ENCODE measurements at places on chromosomes 7 and 10. TPM values are rescaled to one million over a fixed set of nuclear protein-coding genes. Genes with fewer than 3 reads are reported as not detected.
A peak's percentile ranks its signal among the peaks of the same experiment; 100 is the strongest.

GRCh38 chr10:78650122-78650521, 418.6 kb upstream of the ZMIZ1 start:
- H3K36me3 ChIP-seq = no peaks in the 10 kb centered on the region
- no peaks in the 10 kb centered on the region for H3K27me3 ChIP-seq
- H3K4me3 ChIP-seq = no peak overlapping the region
- no peak overlapping the region for H3K27ac ChIP-seq
- H3K4me1 ChIP-seq = no peaks in the 10 kb centered on the region

MYOF gene
- 16.0 TPM for total RNA-seq

TAS2R3 gene
- 1.2 TPM for total RNA-seq

LIPF gene
- not detected for total RNA-seq

GRCh38 chr7:144468990-144469732, 65.7 kb upstream of the NOBOX start:
- no peak overlapping the region for H3K27ac ChIP-seq
- no peaks in the 10 kb centered on the region for H3K36me3 ChIP-seq
- H3K27me3 ChIP-seq = no peaks in the 10 kb centered on the region
- H3K4me3 ChIP-seq = no peak overlapping the region

DNA sequence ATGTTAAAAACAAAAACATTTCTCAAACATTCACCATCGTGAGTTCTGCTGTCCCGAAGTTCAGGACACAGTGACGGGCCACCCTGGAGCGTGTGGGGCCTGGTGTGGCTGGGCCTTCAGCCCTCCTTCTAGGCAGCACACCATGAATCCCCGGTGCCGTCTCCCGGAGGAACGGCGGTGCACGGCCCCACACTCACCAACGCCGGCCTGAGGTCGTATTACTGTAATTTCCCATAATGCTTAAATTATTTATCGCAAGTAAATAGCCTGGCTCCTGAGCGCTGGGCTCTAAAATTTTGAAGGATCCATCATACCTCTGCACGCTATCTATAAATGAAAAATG, 1.4 kb downstream of the STK32C start:
- H3K36me3 ChIP-seq = no peaks in the 10 kb centered on the region
- DNase-seq = no peak
- no peak overlapping the region for H3K27ac ChIP-seq
- no peaks in the 10 kb centered on the region for H3K27me3 ChIP-seq

DNA sequence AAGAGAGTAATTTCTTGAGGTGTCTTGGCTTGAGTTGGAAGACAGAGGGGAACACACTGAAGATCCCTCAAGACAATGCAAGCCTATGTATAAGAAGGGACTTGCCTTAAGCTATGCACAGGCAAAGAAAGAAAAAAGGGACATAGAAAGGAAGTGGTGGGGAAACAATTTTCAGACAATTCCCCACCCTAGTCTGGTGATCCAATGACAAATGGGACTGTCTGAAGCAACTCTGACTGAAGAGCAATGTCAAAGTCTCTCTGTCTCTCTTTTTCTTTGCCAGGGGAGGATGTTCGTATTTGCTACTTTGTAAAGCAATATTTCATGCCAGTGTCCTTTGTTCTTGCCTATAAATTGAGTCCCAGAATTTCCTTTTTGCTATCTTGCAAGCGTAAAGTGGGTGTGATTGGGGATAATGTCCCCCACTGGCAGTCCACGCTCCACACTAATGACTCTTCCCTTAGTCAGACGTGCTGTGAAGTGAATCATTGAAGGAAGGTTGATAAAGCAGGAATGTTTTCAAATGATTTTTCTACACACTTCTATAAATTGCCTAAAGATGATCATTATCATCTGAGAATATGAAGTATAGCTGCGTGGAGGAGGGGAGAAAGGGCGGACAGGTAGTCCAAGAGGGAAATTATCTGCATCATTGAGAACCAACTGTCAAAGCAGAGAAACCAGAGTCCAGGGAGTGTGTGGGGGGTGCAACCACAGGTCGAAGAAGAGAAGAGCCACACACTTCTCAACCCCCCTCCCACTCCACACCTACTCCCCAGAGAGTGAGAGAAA, 243.8 kb upstream of the ETV1 start:
- no peak overlapping the region for H3K27ac ChIP-seq
- H3K4me3 ChIP-seq = no peak overlapping the region
- no peaks in the 10 kb centered on the region for H3K4me1 ChIP-seq
- no peak for DNase-seq
- H3K36me3 ChIP-seq = no peaks in the 10 kb centered on the region

FAM131B gene
- total RNA-seq = 0.06 TPM

CH25H gene
- 0.43 TPM for total RNA-seq

DNA sequence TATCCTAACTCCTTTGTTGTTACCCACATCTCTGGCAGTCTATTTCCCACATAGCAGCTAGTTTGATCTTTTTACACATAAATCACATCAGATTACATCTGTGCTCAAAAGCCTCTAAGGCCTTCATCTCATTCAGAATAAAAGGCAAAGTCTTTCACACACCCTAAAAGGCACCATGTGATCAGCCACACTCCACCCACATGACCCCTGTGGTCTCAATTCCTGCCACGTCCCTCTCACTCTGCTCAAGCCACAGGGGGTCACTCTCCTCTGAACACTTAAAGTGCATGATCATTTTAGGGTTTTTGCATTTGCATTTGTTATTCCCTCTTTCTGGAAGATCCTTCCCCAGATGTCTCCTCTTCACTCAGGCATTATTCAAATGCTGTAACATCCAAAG, 30.8 kb downstream of the ELAPOR2 start:
- no peak overlapping the region for H3K27ac ChIP-seq
- no peaks in the 10 kb centered on the region for H3K4me1 ChIP-seq
- H3K4me3 ChIP-seq = no peak overlapping the region
- no peaks in the 10 kb centered on the region for H3K27me3 ChIP-seq

GRCh38 chr10:127909716-127910463, 3.0 kb downstream of the PTPRE start:
- H3K36me3 ChIP-seq = no peaks in the 10 kb centered on the region
- no peak for DNase-seq
- H3K4me1 ChIP-seq = no peaks in the 10 kb centered on the region
- H3K4me3 ChIP-seq = no peak overlapping the region
- H3K27me3 ChIP-seq = no peaks in the 10 kb centered on the region

DNA sequence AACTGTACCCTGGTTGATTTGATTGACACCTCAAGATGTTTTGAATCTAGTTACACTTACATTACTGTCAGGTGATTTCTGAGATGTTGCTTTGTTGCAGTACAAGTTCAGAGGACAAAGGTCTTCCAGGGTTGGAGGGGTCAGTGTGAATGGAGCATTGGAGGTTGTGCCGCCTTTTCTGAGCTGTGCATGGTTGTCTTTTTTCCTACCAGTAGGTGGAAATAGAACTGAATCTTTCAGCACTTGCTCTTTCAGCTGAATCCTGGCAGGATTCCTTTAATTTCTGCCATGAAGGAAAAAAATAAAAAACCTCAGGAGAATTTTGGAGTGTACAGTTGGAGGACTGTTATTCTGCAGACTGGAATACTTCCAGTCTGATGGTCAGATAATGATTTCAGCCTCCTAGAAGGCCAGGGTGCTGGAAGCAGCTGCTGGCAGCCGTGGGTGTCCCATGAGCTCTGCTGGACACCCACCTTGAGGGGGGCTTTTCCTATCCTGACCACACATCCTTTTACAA, 82.7 kb downstream of the PLCE1 start:
- no peak overlapping the region for H3K27ac ChIP-seq
- H3K4me3 ChIP-seq = no peak overlapping the region
- no peaks in the 10 kb centered on the region for H3K27me3 ChIP-seq
- H3K36me3 ChIP-seq = no peaks in the 10 kb centered on the region
- no peak for DNase-seq

- no peak for DNase-seq
- no peaks in the 10 kb centered on the region for H3K36me3 ChIP-seq
- H3K4me3 ChIP-seq = peak overlapping the region; percentile 87
- H3K27ac ChIP-seq = no peak overlapping the region
- H3K27me3 ChIP-seq = no peaks in the 10 kb centered on the region
- no peaks in the 10 kb centered on the region for H3K4me1 ChIP-seq
Measured at GRCh38 chr7:131553931-131554330, 2.5 kb downstream of the PODXL start.

DNA sequence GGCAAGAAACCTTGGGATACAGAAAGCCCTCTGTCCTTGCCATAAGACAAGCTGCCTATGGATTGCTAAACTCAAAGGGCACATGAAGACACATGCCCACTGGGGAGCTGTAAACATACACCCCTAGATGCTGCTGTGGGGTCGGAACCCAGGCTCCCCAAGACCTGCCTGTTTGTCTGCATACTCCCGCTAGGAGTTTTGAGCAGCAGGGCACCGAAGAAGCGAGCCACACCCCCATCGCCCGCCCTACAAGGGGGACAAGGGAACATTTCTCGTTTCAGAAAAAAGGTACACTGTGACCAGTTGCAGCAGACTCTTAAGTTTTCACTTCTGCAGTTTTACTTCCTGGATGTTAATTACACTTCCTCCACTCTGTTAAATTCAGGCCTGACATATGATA, 680.2 kb upstream of the GHITM start:
- H3K27me3 ChIP-seq = no peaks in the 10 kb centered on the region
- no peaks in the 10 kb centered on the region for H3K36me3 ChIP-seq
- H3K4me1 ChIP-seq = no peaks in the 10 kb centered on the region
- DNase-seq = no peak
- H3K4me3 ChIP-seq = no peak overlapping the region
- H3K27ac ChIP-seq = no peak overlapping the region

DNA sequence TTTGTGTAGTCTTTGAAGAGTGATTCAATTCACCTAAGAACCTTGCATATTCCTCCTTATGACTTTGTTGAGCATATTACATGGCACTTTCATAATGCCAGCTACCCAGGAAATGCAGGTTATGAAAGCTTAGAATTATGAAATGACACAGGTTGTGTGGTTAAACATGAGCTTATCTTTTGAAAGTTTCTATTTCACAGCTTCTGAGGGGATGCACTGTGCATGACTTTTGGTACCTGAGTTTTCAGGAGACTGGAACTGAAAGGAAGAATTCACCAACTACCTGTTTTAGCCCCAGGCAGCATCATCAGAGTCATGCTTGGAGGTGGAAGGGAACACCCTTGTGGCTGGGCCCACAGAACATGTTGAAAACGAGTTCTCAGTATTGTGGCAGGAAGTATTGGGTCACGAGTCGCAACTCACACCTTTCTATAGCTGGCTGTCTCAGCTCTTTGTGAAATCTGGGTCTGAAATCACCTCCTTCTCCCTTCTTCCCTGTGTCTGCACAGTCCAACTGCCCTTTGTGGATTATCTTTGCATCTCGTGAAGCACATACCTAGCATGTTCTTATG, 228.2 kb downstream of the PTEN start:
- no peak overlapping the region for H3K27ac ChIP-seq
- H3K27me3 ChIP-seq = no peaks in the 10 kb centered on the region
- H3K4me3 ChIP-seq = no peak overlapping the region
- H3K36me3 ChIP-seq = no peaks in the 10 kb centered on the region
- peaks cover 4% of the 10 kb centered on the region for H3K4me1 ChIP-seq

- H3K27ac ChIP-seq = no peak overlapping the region
- no peaks in the 10 kb centered on the region for H3K4me1 ChIP-seq
- no peaks in the 10 kb centered on the region for H3K36me3 ChIP-seq
- DNase-seq = no peak
Measured at GRCh38 chr7:90877201-90877600, 281.1 kb downstream of the CDK14 start.

MACC1 gene
- total RNA-seq = 8.7 TPM

ADCY1 gene
- 3.3 TPM for total RNA-seq

OPALIN gene
- not detected for total RNA-seq

ZNF736 gene
- 3.3 TPM for total RNA-seq

- no peaks in the 10 kb centered on the region for H3K27me3 ChIP-seq
- H3K4me3 ChIP-seq = no peak overlapping the region
- H3K27ac ChIP-seq = no peak overlapping the region
Measured at GRCh38 chr7:50562136-50562535, 3.1 kb downstream of the DDC start.
